Substantia nigra (tissue), 51 donors: ENCODE measurements at places on chromosomes 1 and 21.

- no peak for DNase-seq
Measured at GRCh38 chr1:20787840-20788795, 1.0 kb upstream of the HP1BP3 start.

- DNase-seq = no peak
Measured at GRCh38 chr1:203368624-203369451, 17.9 kb upstream of the FMOD start.

DNA sequence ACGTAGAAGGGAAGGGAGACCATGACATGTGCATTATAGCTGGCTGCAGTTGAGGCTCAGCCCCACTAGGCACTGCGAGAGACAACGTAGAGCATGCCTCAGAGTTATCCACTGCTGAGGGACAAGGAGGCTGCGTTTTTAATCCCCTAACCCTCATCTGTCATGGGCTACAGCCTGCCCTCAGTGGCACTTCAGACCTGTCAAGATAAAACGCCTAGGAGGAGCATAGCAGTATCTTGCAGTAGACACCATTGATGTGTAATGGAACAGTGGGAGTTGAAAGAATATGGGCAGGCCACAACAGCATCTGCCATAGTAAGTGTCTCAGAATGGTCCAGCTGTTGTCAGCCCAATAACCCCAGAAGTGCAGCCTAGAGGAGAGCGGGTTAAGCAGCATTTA lies 307.0 kb upstream of the PTBP2 start:
- DNase-seq = no peak

- DNase-seq = no peak
Measured at GRCh38 chr1:30569384-30569783, 154.0 kb downstream of the MATN1 start.

DNA sequence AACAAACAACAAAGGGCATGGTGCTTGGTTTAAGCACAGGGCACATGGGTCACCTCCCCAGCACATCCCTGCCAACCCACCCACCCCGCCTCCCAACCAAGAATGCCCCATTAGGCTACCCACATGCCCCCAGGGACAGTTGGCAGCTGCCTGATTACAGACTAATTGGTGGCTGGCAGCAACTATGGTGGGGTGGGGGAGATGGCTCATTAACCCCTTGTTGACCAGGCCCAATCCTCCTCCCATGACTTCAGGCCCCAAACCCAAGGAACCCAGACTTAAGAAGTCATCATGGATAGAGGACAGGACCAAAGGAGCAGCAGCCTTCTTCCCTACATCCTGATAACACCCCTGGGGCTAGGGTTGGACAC lies 1.3 kb downstream of the RIMS3 start:
- DNase-seq = no peak

DNA sequence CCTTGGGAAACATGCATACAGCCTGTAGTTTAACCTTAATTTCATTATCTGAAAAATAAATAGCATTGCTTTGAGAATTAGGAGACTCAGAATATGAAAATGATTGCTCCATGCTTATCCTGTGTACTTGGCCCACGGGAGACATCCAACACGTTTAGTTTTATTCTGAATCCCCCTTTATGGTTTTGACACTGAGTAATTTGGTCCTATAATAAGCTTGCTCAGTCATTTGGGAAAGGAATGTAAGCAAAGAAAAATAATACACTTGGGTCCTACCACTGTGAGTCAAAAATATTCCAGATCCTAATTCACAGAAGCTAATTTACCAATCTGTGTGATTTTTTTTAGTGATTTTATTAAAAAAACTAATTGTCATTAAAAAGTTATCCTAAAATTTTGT lies 557.3 kb downstream of the USP25 start:
- DNase-seq = no peak

DNA sequence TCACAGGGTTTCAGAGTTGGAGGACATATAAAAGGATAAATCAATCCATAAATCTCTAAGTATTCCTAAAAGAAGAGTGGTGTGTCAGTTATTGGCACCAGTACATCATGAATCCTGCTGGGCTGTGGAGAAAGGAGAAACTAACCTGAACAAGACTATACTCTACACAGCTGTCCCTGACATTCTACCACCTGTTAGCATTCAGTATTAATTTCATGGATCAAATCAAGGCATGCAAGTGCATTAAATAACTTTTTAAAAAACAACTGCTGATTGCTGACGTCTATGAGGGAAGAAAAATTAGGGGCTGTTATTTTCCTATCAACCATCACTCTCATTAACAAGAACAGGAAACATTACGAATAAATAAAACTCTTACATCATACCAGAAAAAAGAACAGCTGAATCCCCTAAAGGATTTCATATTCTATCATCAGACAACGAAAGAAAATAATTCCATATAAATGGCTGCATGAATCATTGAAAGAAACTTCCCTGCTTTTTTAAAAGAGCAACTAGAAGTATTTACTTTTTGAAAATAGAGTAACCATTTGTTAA lies 121.7 kb downstream of the ATF6 start:
- DNase-seq = no peak

DNA sequence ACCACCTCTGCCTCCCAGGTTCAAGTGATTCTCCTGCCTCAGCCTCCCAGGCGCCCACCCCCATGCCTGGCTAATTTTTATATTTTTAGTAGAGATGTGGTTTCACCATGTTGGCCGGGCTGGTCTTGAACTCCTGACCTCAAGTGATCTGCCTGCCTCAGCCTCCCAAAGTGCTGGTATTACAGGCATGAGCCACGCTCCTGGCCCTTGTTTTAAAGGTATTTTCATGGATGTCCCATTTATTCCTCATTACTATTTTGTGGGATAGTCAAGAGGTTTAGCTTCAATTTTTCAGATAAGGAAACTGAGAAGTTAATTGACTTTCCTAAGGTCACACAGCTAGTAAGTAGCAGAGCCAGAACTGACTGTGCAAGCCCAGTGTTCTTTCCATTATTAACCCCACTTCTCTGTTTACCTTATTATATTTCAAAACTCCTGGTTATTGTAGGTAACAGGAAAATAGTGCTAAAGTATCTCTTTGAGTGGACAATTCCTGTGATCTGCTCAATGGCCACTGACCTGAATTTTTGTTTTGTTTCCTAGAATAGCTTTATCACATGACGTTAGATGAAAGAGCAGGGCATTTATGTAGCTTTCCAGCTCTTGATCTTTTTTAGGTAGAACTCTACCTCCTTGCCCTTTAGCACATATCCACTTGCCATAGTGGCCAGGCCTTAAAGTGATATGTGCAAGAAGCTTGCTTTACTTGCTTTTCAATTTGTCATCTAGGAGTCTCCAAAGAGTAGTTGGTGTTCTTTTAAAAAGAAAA lies 13.6 kb downstream of the ZYG11B start:
- no peak for DNase-seq

DNA sequence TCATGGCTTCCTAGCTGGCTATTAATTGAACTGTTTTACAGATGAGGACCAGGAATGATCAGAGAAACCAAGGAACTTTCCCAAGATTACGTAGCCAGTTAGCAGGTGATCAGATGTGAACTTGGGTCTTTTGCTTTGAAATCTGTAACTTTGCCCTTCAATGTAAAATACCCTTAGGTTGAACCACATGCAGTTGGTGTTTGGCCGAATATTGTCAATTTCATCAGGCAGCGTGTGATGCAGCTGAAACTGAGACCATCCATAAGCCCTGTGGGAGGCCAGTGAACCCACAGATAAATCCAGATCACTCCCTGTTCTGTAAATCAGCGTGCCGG lies 150.8 kb downstream of the ETS2 start:
- DNase-seq = no peak

GRCh38 chr1:217369271-217369981 lies 261.5 kb downstream of the GPATCH2 start:
- DNase-seq = no peak

DNA sequence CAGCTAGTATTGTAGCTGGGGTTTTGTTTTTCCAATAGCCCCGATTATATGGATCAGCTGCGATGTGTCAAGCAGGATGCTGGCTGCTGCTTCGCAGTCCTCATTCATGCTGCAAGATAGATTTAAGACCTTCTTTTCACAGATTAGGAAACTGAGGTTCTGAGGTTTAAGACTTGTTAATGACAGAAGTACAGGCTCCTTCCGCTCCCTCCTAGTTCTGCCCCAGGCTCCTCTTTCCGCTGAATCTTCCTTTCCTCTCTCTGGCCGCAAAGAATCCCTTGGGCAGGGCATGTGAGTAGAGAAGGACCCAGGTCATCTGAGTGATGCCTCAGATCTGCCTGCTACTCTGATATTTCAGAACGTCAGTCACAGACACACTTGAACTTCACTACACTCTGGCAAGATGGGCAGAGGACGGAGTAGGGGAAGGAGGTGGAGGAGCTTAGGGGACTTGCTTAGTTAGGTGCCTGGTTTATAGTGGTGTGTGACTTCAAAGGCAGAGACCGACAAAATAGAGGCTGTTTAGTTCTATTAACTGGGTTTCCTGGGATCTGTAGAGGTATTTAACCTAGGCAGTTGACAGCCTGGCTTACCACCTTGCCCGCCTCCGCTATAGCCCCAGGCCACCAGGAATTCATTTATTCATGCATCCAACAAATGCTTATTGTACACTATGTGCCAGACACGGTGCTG lies 4.2 kb downstream of the IGSF21 start:
- no peak for DNase-seq

- peak; percentile 82 for DNase-seq
Measured at GRCh38 chr1:44405031-44405797, at the start of gene RNF220. TSS of gene RNF220 (plus strand) at chr1:44405255.

DNA sequence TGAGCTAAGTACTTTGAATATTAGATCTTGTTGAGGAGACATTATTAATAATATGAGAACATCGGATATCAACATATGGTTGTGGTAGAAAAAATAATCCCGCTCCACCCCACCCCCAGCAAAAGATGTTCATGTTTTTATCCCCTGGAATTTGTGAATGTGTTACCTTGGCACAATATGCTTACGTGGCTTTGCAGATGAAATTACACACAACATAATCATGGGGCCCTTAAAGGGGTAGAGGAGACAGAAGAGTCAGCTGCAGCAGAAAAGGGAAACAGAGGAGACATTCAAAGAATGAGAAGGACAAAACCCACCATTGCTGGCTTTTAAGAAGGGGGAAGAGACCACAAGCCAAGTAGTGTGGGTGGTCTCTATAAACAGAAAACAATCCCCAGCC lies 104.1 kb downstream of the SEC16B start:
- DNase-seq = no peak

DNA sequence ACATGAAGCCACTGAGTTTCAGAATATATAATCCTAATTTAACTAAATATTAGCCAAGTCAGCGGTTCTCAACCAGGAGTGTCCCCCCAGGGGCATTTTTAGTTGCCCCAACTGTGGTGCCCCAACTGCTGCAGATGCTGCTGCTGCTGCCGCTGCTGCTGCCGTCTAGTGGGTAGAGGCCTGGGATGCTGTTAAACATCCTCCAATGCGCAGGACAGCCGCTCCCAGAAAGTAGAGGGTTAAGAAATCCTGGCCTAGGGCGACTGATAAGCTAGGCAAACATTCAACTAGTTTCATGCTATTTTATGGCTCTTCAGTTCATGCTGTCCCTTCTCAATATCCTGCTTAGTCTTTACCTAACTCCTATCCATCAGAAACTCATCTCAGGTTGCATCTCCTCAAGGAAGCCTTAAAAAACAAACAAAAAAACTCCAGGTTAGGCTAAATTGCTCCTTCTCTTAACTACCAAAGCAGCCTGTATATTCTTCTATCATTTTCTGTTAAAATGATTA lies 9.9 kb upstream of the DCAF6 start:
- no peak for DNase-seq

DNA sequence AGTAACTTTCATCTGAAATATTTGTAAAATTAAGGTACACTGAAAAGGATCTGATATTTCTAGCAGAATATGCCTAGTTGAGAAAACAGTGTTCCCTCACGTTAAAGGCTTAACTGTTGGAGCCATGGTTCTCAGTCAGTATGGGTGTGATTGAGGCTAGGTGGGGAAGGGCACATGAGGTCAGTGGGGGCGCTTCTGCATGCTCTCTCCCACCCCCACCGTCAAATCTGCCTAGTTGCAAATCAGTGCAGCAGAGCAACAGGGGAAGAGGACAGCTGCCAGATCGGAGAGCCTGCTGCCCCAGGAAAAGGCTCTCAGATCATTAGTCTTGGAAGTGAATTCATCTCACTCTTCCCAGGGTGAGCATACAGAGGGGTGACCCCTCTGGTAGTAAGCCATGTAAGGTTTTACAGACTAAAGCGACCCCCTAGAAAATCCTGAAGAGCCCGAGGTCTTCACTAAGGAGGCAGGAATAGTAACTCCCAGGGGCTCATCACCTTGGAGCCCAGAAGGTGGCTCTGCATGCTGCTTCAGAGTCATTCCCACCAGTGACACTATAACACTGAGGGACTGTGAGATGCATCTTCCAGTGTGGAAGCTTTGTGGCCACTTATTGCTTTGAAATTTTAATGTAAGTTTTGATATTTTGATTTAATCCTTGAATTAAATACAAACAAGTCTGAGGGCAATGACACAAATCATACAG lies 83.1 kb upstream of the BARHL2 start:
- no peak for DNase-seq

GRCh38 chr1:171674431-171675405 lies 22.2 kb upstream of the MYOC start:
- DNase-seq = no peak

DNA sequence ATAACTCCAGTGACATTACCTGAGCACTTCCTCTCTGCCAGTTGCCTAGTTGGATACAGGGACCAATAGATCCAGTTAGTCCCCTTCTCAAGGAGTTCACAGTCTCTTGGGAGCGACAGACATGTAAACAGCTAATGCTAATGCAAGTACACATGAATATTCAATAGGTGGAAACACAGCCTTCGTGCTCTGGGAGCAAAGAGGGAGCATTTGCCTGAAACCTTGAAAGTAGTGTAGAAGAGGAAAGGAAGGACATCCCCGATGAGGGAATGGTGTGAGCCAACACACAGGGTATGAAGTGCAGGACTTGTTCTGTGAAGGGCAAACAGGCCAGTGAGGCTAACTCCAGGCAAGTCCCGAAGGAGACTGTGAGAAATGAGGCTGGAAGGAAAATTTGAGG lies 3.8 kb upstream of the TMEM222 start:
- no peak for DNase-seq

- no peak for DNase-seq
Measured at GRCh38 chr1:168243198-168243597, 17.4 kb downstream of the SFT2D2 start.

DNA sequence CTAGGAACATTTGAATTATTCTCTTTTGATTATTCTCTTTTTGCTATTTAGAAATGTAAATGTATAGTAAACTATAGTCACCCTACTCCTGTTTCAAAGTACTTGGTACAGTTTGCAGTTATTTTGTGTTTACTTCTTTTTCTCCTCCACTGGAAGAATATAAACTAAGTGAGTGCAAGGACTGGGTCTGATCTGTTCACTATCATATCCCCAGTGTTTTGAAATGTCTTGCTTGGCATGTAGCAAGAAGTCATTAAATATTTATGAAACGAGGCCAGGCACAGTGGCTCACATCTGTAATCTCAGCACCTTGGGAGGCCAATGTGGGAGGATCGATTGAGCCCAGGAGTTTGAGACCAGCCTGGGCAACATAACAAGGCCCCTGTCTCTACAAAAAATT lies 35.8 kb upstream of the PODN start:
- DNase-seq = no peak

GRCh38 chr1:38336961-38337360 lies 290.4 kb upstream of the POU3F1 start:
- no peak for DNase-seq

GRCh38 chr21:39715804-39716397 lies 29.1 kb upstream of the IGSF5 start:
- DNase-seq = peak; percentile 33

- DNase-seq = no peak
Measured at GRCh38 chr1:1943834-1944570, 24.9 kb upstream of the TMEM52 start.

- no peak for DNase-seq
Measured at GRCh38 chr1:110049801-110050601, 15.6 kb downstream of the STRIP1 start.

GRCh38 chr1:110196917-110197765 lies 13.0 kb upstream of the KCNC4 start:
- no peak for DNase-seq

- DNase-seq = no peak
Measured at GRCh38 chr1:11364170-11364569, 91.2 kb downstream of the UBIAD1 start.
